ENCODE measurements at places on chromosomes 3 and 15.

GRCh38 chr3:27791956-27792355 is 69.8 kb upstream of the EOMES start:
- no peak for DNase-seq

DNA sequence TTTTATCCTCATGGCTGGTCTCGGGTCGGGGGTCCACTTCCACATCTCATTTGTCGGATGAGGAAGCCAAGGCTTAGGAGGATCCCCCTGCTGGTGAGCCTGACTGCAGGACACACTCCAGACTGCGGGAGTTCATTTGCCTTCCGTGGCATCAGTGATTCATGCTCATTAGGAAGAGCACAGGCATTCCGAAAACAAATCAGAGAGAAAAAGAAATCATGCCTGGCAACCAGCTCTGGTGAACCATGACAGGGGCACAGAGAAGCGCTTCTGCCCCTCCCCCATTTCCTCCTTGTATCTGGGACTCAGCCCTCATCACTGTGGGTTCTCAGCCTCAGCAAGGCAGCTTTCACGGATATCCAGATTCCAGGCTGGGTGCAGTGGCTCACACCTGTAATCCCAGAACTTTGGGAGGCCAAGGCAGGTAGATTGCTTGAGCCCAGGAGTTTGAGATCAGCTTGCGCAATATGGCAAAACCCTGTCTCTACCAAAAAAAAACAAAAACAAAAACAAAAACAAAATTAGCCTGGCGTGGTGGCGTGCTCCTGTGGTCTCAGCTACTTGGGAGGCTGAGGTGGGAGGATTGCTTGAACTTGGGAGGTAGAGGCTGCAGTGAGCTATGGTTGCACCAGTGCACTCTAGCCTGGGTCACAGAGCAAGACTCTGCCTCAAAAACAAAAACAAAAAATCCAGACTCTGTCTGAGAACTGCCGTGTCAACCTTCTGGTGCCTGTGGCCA is 28.4 kb downstream of the IRAK2 start:
- DNase-seq = peak; percentile 44

GRCh38 chr3:185042312-185043050 is 110.4 kb downstream of the C3orf70 start:
- no peak for DNase-seq

DNA sequence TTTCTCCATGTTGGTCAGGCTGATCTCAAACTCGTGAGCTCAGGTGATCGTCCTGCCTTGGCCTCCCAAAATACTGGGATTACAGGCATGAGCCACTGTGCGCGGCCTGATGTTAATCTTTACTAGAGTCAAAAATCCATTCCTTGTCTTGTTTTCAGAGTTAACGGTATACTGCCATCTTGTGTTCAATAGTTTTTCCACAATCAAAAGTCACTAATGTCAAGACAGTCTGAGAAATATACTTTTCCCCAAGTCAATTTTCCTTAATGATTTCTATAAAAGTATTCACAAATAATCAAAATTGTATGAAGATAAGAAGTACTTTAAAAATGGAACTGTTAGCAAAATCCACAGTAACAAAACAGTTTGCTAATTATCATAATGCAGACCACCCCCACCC is 8.5 kb downstream of the CRBN start:
- DNase-seq = no peak

DNA sequence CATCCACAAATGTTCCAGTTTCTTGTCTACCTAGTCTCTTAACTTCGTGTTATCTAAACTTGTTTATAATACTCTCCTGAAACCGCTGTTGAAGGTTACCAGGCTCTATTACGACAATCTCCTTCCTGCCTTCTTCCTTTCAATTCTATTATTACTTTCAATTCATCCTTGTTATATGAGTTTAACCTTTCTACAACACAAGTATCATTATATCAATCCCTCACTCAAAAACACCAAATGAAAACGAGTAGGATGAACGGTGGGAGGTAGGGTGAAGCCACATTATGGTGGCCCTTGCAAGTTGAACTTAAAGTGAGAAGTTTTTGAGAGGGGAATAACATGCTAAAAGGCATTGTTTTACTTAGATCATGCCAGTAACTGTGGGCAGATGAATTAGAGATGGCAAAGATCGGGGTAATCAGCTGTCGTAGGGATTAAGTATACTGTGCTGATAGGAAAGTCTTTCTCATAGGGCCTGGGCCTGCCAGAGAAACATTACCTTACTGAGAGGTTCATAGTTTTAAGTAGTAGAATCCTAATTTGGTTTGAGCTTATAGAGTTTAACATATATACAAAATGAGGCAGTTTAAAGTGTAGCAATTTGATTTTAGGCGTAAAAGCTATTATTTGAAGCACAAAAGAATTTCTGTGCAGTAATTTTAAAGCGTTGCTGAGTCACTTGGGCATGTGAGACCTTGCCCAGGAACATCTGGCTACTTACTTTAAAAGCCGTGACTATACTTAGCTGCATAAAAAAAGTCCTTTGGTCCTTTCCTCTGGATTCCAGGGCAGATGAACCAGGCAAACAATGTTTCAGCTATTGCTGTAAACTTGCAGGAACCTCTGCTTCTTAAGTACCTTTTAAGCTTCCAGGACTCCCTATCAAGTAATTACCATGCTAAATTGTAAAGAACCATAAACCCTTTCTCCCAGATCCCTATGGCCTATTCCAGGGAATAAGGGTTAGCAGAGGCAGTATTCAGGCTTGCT is 3.3 kb upstream of the CEP97 start:
- no peak for DNase-seq

DNA sequence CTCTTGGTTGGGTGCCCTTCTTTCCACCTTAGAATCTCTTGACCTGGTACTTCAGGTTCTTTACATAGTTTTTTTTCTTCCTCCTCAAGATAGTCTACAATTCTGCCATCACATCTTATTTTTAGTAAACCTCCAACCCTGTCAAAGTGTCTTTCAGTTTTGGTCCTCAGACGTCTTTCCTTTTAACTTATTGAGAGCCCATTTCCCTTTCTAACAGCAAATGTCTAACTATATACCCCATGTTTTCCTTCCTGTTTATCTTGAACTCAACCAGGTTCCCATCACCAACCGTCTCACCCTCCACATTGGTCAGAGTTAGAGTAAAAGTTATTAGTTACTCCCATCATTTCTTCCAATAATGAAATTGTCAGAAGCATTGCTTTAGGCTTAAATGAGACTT is 10.4 kb downstream of the KBTBD12 start:
- no peak for DNase-seq

Data from activated T-cell treated with anti-CD3 and anti-CD28 coated beads for 1 hour (primary cell).